ENCODE measurements at places on chromosomes 11 and 22.

DNA sequence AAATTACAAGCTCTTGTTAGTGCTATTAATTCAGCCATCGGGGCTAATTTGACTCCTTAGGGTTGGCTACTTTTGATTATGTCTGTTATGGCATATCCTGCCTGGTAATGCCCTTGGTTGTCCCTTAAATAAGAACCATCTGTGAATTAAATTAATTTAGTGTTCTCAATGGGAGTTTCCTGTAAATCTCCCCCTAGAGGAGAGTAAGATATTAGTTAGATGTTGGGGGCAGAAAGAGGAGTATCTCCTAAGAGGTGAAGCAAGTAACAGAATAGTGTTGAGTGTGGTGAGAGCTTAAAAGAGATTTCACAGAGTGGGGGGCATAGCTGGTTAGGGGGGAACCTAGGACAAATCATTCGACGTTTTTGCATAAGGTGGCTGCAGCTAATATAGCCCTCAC, 1126.9 kb downstream of the JRKL start:
- no peaks in the 10 kb centered on the region for H3K27me3 ChIP-seq
- no peak for DNase-seq
- no peak overlapping the region for H3K4me3 ChIP-seq
- no peaks in the 10 kb centered on the region for H3K4me1 ChIP-seq

GRCh38 chr11:2777871-2778629, 78.3 kb upstream of the KCNQ1OT1 start:
- H3K4me1 ChIP-seq = peaks cover 9% of the 10 kb centered on the region
- peak; percentile 33 for DNase-seq
- peaks cover 11% of the 10 kb centered on the region for H3K27me3 ChIP-seq

DNA sequence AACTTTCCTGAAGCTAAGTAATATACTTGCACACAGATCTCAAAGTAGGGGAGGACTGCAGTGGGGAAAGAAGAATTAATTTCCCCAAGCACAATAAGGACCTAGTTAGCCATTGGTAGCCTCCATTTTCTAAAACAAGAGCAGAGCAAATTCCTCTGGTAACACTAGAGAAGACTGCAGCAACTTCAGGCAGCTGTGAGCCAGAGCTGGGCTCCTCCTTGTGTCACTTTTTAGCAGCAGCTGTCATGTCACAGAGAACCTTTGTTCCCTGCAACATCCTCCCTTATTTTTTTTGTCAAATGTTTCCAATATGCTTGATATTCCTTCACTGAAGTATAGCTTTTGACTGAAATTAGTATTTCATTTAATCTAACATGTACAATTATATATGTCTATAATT, 54.4 kb downstream of the RRAS2 start:
- H3K4me1 ChIP-seq = peaks cover 16% of the 10 kb centered on the region
- H3K27me3 ChIP-seq = no peaks in the 10 kb centered on the region
- H3K4me3 ChIP-seq = no peak overlapping the region
- no peak overlapping the region for H3K27ac ChIP-seq
- H3K36me3 ChIP-seq = no peaks in the 10 kb centered on the region

DNA sequence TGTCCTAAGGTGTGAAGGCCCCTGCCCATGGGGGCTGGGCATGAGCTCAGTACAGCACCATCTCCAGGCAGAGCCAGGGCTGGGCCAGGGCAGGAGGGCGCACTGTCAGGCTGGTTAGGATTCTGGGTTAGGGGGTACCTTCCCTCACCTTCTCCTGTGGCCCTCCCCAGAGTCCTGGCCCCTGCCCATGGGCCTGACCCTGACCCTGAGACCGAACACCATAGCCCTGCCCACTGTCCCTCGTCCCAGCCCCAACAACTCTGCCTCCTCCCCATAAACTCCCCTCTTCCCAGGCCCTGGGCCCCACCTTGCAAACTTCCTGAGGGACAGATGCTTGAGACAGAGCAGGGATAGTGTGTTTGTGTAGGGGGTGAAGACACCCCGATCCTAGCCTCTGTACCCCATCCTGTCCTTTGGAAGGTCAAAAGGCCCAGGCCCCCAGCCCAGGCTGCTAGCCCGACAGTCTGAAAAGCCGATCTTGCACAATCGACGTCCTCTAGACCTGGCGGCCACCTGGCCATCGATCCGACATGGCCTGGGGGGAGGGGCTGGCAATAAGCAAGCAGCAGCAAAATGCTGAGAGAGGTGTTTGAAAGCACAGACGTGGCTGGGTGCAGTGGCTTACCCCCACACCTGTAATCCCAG, 2.7 kb upstream of the TMPRSS6 start:
- H3K27me3 ChIP-seq = no peaks in the 10 kb centered on the region
- H3K36me3 ChIP-seq = peaks cover 3% of the 10 kb centered on the region
- H3K27ac ChIP-seq = no peak overlapping the region
- H3K4me3 ChIP-seq = no peak overlapping the region

DNA sequence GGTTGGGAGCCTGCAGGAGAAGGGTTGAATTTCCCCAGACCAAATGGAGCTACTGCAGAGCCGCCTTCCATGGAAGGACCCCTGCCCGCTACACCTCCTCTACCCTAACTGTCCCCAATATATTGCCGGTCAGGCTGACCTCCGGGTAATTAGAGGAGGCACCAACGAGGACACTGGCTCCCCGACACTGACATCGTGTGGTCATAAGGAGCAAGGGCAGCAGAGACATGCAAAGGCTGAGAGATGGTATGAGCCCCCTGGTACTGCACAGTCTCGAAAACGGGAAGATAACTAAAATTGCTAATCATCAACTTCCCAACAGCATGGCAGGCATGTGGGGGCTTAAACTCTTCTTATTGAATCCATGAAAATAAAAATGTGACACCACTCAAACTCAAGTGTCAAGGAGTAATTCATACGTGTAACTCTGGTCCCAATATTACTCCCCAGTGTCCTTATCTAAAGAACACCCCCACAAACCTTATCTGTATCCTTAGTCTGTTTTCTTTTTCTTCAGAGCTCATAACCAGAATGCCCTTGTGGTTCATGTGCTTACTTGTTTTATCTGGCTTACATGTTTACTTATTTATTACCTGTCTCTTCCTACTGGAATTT, 4.4 kb downstream of the CAVIN3 start:
- H3K27ac ChIP-seq = no peak overlapping the region
- DNase-seq = peak; percentile 55
- peaks cover 14% of the 10 kb centered on the region for H3K4me1 ChIP-seq
- H3K4me3 ChIP-seq = no peak overlapping the region
- peaks cover 61% of the 10 kb centered on the region for H3K27me3 ChIP-seq

GRCh38 chr11:2930704-2931419, 1.6 kb upstream of the PHLDA2 start:
- peak overlapping the region; percentile 63 for H3K27ac ChIP-seq
- peak; percentile 74 for DNase-seq
- H3K27me3 ChIP-seq = peaks cover 22% of the 10 kb centered on the region
